ENCODE measurements at places on chromosomes 5 and 9.

- DNase-seq = no peak
Observed at GRCh38 chr9:115717711-115718173, 435.8 kb upstream of the PAPPA start.

DNA sequence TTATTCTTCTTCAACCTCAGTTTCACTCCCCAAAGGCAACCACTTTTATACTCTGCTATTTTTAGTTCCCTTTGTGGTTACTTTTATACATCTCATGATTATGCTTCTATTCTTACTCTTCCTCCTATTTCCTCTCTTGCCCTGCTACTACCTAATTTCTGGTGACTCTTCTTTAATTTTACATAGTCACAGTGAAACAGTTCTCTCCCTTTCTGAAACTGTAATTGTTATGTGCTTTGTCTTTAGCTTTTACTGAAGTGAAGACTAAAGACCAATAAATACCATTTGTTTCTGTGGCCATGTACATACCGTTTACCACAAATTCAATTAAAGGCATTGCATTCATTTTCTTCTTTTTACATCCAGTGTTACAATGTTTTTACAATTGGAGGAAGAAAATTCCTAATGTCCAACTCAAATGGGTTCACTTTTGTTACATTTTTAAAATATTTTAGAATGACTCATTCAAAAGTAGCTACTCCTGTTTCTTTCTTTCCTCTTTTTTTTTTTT lies 410.6 kb downstream of the PSAT1 start:
- no peak for DNase-seq

DNA sequence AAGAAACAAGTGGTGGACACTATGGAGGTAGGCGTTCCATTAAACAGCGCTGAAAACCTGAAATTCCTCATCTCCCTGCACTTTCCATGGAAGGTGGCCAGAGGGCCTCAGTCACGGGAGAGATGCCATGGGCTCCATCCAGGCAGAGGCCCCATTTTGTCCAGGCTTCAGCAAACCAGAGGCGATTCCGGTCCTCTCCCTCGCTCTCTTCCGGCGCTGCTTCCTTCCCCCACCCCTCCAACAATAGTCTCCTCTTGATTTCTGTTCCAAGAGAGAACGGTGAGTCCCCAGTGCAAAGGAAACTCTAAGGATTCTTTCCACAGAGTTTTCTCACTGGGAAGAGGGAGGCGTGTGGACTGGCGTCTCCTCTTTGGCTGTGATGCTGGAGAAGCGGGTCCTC lies 7.5 kb downstream of the ZNF366 start:
- DNase-seq = no peak

DNA sequence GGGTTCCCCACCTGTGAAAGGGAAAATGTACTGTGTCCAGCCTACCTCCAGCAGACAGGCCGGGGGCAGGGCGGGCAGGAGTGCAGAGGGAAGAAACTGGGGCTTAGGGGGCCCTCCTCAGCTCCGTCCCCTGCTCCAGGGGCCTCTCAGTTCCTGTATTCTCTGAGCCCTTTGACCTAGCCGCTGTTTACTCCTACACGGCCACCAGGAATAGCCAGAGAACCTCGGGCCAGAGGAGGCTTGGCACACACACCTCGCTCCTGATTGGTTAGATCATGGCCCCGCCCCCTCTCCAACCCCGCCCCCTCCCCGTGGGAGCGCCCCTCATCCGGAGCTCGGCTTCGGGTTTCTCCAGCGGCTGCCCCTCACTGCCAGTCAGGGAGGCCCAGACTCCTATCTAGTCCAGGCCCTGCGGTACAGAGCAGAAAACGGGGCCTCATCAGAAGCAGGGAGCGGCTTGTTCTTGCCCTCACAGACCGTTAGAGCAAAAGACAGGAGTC lies 2.2 kb downstream of the ST6GALNAC6 start:
- DNase-seq = peak; percentile 31

GRCh38 chr5:141788296-141788970 lies 89.8 kb downstream of the PCDH1 start:
- DNase-seq = no peak

GRCh38 chr5:57666582-57666981 lies 184.0 kb upstream of the ACTBL2 start:
- DNase-seq = no peak

GRCh38 chr5:112865128-112865527 lies 4.0 kb downstream of the SRP19 start:
- no peak for DNase-seq
